Activated T-cell treated with anti-CD3 and anti-CD28 coated beads, Interleukin-2, amount 50 U/mL, for 24 hours (primary cell): ENCODE measurements at places on chromosomes 1 and 21.

DNA sequence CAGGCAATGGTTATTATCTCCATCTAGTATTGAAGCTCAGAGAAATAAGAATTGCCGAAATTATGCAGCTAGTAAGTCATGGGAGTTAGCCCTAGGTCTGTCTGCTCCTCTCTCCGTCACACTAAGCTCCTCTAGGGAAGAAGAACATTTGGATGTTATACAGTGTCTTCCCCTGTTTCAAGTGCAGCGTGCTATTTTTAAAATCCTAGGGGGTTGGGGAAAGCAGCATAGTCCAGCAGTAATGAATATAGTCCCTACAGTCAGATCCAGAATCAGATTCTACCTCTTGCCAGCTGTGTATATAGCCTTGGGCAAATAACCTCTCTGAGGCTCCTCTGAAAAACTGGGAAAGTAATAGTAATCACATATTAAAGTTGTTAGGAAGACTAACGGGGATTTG, 44.5 kb upstream of the OSBPL9 start:
- no peaks in the 10 kb centered on the region for H3K36me3 ChIP-seq
- DNase-seq, result no peak
- H3K4me3 ChIP-seq, result no peak overlapping the region

DNA sequence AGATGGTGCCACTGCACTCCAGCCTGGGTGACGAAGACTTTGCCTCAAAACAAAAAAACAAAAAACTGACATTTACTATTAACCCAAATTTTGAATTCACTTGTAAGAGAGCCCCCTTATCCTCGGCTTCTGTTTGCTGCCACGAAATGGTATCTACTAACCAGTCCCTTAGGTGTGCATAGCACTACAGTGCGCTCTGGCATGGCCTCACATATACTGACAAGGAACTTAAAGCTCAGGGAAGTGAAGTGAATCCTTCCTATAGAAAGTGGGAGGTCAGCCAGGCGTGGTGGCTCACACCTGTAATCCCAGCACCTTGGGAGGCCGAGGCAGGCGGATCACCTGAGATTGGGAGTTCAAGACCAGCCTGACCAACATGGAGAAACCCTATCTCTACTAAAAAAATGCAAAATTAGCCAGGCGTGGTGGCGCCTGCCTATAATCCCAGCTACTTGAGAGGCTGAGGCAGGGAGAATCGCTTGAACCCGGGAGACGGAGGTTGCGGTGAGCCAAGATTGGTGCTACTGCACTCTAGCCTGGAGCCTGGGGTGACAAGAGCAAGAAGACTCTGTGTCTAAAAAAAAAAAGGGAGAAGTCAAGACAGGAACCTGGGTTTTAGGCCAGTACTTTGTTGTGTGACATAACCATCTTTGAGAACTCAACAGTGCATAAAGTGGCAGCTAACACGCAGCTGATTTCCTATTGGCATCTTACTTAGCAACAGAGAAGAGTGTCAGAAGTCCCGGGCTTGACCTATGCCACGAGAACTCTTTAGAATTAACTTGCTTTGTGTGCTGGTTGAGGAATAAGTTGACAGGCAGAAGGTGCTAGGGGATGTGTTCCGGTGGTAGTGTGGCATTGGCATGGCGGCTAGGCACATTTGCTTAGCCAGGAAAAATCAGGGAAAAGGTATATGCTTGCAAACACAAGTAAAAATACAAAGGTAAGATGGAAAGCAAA, 16.8 kb downstream of the ERRFI1 start:
- H3K27me3 ChIP-seq, result no peaks in the 10 kb centered on the region
- DNase-seq, result no peak
- peaks cover 18% of the 10 kb centered on the region for H3K36me3 ChIP-seq
- H3K4me1 ChIP-seq, result no peaks in the 10 kb centered on the region
- H3K4me3 ChIP-seq, result no peak overlapping the region

DNA sequence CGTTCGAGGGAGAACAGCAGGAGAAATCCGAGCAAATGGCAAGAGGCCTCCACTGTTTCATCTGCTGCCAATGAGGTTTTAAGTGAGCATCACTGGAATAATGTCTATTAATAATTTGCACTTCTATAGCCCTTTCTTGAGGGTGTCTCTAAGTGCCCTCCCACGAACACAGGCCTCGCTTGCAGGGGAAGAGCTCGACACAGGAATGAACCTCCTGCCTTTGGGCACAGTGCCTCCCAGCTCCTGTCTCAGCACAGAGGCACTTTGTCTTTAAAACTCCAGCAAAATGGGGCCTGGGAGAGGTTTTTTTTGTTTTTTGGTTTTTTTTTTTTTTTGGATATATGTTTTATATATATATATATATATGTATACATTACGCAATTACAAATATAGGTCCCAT, 56.6 kb downstream of the OLIG1 start:
- no peaks in the 10 kb centered on the region for H3K36me3 ChIP-seq
- H3K27ac ChIP-seq, result no peak overlapping the region
- H3K4me3 ChIP-seq, result no peak overlapping the region
- peaks cover 4% of the 10 kb centered on the region for H3K4me1 ChIP-seq
- DNase-seq, result no peak

GRCh38 chr1:151898519-151898991, 10.8 kb downstream of the THEM4 start:
- peaks cover 88% of the 10 kb centered on the region for H3K36me3 ChIP-seq
- H3K27me3 ChIP-seq, result no peaks in the 10 kb centered on the region
- H3K27ac ChIP-seq, result peak overlapping the region; percentile 88
- peak; percentile 53 for DNase-seq
- peak overlapping the region; percentile 49 for H3K4me3 ChIP-seq
- H3K4me1 ChIP-seq, result peaks cover 71% of the 10 kb centered on the region

GRCh38 chr1:18919197-18919905, 17.0 kb upstream of the ALDH4A1 start:
- no peaks in the 10 kb centered on the region for H3K27me3 ChIP-seq
- no peak for DNase-seq
- no peak overlapping the region for H3K4me3 ChIP-seq
- peaks cover 62% of the 10 kb centered on the region for H3K36me3 ChIP-seq
- H3K4me1 ChIP-seq, result peaks cover 26% of the 10 kb centered on the region

DNA sequence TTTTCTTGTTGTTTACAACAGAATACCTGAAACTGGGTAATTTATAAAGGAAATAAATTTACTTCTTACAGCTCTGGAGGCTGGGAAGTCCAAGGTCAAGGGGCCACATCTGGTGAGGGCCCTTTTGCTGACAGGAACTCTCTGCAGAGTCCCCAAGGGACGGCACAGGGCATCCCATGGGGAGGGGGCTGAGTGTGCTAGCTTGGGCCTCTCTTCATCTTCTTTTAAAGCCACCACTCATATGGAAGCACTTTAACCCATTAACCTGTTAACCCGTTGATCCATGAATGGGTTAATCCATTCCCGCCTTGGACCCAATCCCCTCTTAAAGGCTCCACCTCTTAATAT, 76.3 kb downstream of the OBSCN start:
- H3K4me3 ChIP-seq, result no peak overlapping the region
- DNase-seq, result no peak
- no peaks in the 10 kb centered on the region for H3K27me3 ChIP-seq
- H3K36me3 ChIP-seq, result peaks cover 45% of the 10 kb centered on the region

- peaks cover 53% of the 10 kb centered on the region for H3K4me1 ChIP-seq
- no peak for DNase-seq
Measured at GRCh38 chr1:203636291-203636690, 9.7 kb downstream of the ATP2B4 start.

DNA sequence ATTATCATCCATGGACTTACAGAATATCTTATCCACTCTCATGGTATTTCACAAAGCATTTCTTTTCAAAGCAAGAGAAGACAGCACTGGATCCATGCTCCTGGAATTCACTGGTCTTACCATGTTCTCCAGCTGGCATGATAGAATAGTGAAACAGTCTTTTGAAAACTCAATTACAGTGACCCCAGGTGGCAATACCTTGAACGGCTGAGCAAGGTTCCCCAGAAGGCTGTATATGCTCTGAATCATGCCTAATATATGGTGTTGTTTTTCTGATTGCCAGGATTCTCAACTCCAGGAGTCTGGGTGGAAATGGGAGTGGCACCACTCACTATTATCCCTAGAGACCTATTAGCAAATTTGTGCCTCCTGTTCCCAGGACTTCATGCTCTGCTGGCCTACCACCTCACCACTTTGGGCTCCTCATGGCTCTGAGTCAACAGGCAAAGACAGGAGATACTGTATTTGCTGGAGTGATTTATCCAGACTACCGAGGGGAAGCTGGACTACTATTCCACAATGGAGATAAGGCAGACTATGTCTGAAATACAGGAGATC, 87.6 kb downstream of the CATSPERE start:
- no peaks in the 10 kb centered on the region for H3K4me1 ChIP-seq
- no peak overlapping the region for H3K4me3 ChIP-seq

DNA sequence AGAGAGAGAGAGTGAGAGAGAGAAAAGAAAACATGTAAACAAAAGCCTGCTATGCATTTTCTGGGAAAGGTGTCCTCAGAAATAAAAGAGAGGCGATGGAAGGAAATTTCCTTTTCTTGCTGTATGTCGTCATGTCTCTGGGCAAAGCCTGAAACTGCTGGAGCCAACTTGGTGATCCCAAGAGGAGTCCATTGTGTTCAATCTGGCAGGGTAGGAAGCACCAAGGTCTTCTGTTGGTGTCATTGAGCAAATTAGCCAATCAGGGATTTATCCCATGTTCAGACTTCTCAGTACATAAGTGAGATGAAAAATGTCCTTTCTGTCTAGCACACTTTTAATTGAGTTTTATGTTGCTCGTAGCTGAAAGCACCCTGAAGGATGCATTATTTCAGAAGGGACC, 260.0 kb upstream of the KAZN start:
- peaks cover 12% of the 10 kb centered on the region for H3K4me1 ChIP-seq
- H3K27me3 ChIP-seq, result peaks cover 15% of the 10 kb centered on the region

- peak; percentile 82 for DNase-seq
- H3K4me1 ChIP-seq, result peaks cover 34% of the 10 kb centered on the region
- peaks cover 2% of the 10 kb centered on the region for H3K36me3 ChIP-seq
- H3K27me3 ChIP-seq, result no peaks in the 10 kb centered on the region
- H3K27ac ChIP-seq, result peak within 1 kb of the TSS; percentile 88
Measured at GRCh38 chr1:26529655-26530409, at the start of gene RPS6KA1. Gene RPS6KA1, plus strand, starts transcription at chr1:26529761. Its CDS starts 160 bp downstream, at chr1:26529921.

- H3K27me3 ChIP-seq, result no peaks in the 10 kb centered on the region
- no peak overlapping the region for H3K27ac ChIP-seq
- H3K4me3 ChIP-seq, result no peak overlapping the region
- H3K36me3 ChIP-seq, result peaks cover 8% of the 10 kb centered on the region
Measured at GRCh38 chr1:185042737-185043136, 2.6 kb upstream of the RNF2 start.

- peaks cover 36% of the 10 kb centered on the region for H3K4me1 ChIP-seq
- no peaks in the 10 kb centered on the region for H3K27me3 ChIP-seq
- DNase-seq, result no peak
- no peak overlapping the region for H3K4me3 ChIP-seq
- peaks cover 94% of the 10 kb centered on the region for H3K36me3 ChIP-seq
Measured at GRCh38 chr21:42865776-42866160, 13.6 kb downstream of the WDR4 start.

GRCh38 chr1:180287988-180288705, 58.1 kb downstream of the LHX4 start:
- no peak overlapping the region for H3K4me3 ChIP-seq
- no peak overlapping the region for H3K27ac ChIP-seq
- peaks cover 18% of the 10 kb centered on the region for H3K4me1 ChIP-seq
- no peaks in the 10 kb centered on the region for H3K27me3 ChIP-seq
- no peak for DNase-seq

- H3K4me3 ChIP-seq, result no peak overlapping the region
- H3K36me3 ChIP-seq, result no peaks in the 10 kb centered on the region
- peaks cover 6% of the 10 kb centered on the region for H3K4me1 ChIP-seq
Measured at GRCh38 chr1:200755456-200755855, 16.8 kb downstream of the CAMSAP2 start.

DNA sequence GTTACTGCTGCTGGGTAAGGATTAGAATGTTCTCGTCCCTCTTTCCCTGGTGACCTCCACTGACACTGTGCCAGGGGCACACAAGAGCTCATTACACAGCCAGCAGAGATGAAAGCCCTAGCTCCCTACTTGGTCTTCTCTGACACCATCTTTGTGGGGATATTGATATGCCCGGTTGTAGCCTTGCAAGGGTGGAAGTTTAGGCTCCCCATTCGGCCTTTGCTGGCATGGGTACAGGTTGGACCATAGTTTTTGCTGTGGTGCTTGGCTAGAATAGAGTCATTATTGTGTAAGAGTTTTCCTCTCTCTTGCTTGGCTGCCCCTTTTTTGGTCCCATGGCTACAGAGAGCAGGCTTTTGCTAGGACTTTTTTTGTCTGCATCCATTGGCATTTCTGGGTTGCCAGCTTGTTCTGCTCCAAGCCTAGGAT, 12.3 kb downstream of the RAB4A start:
- H3K27me3 ChIP-seq, result no peaks in the 10 kb centered on the region
- H3K27ac ChIP-seq, result no peak overlapping the region
- no peak overlapping the region for H3K4me3 ChIP-seq
- DNase-seq, result no peak
- H3K4me1 ChIP-seq, result peaks cover 66% of the 10 kb centered on the region
- peaks cover 41% of the 10 kb centered on the region for H3K36me3 ChIP-seq

DNA sequence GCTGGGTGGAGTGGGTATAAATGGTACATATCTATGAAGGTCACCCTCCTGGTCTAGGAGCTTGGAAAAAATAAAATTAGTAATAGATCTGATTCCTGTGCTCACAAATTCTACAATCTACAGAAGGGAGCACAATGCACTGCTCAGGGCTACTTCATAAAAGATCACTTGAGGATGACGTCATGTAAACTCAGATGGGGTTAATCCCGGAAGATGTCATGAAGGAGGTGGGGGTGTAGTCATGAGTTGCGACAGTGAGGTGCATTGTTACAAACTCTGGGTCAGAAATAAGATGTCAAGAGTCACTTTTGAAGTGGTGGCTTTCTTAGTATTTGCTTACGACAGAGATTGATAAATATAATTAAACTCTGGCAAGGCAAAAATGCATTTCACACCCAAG, 68.2 kb downstream of the LHX9 start:
- H3K27me3 ChIP-seq, result peaks cover 4% of the 10 kb centered on the region
- no peaks in the 10 kb centered on the region for H3K4me1 ChIP-seq
- no peak overlapping the region for H3K27ac ChIP-seq
- no peak overlapping the region for H3K4me3 ChIP-seq
- no peaks in the 10 kb centered on the region for H3K36me3 ChIP-seq
- DNase-seq, result no peak

GRCh38 chr1:158652721-158653334, 33.7 kb downstream of the SPTA1 start:
- H3K36me3 ChIP-seq, result no peaks in the 10 kb centered on the region
- H3K27me3 ChIP-seq, result peaks cover 8% of the 10 kb centered on the region
- peaks cover 9% of the 10 kb centered on the region for H3K4me1 ChIP-seq
- H3K27ac ChIP-seq, result no peak overlapping the region
- no peak for DNase-seq
